HEK293T (cell line): ENCODE measurements at places on chromosomes 16 and 17.

GRCh38 chr17:1030684-1031532 lies 34.0 kb downstream of the TIMM22 start:
- DNase-seq = no peak

- no peak for DNase-seq
Observed at GRCh38 chr17:11506635-11507034, 91.6 kb upstream of the DNAH9 start.

DNA sequence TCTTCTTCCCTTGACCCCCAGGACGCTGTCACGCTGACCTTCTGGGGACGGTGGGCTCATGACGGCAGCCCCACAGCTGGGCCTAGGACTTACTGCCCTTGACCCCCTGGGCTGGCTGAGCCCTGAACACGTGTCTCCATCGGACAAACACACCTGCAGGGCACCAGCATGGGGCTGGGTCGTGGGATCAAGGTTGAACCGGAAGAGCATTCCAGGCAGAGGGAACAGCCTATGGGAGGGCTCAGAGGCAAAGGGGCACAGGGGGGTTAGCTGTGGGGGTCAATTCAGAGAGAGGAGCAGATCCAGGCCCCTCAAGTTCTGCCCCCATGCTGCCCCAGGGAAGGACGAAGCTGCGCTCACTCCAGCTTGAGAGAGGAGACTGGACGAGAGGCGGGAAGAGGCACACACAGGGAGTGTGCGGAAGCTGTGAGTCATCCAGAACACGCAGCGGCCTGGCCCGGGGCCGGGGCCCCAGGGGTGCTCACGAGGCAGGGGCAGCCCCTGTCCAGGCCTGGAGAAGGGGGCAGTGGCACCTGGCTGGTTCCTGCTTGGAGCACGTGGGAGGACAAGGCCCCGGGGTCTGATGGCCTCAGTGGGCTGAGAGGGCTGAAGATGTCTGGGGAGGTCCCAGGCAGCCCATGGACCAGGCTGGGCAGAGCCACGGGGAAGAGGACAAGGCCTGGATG lies 9.9 kb downstream of the SSTR5 start:
- no peak for DNase-seq

DNA sequence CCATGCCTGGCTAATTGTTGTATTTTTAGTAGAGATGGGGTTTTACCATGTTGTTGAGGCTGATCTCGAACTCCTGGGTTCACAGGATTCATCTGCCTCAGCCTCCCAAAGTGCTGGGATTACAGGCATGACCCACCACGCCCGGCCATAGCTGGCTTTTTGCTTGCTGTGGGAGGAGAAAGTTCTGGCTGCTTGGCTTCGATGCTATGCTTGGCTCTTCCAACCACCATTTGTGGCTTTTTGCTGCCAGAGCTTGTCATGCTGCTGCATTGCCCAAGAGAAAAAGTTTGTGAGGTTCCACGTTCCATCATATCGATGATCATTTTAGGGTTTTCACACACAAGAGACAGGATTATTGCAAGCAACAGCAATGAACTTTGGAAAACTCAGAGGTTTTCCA lies 16.2 kb downstream of the BMERB1 start:
- DNase-seq = no peak

DNA sequence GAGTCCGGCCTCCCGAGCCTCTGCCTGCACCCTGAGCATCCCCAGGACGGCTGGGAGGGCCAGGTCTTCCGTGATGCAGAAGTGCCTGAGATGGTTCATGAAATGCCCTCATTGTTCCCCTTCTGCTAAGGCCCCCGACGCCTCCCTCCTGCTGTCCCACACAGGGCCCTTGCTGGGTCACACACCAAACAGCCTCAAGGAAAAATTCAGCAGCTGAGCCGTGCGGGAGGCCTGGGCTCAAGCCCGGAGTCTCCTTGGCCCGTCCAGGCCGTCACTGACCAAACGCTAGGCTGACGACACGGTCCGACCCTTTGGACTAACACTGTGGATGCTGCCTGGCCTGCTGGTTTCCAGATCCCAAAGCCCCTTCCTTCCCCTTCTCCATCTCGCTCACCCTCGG lies 90.2 kb downstream of the RTN4RL1 start:
- DNase-seq = no peak

GRCh38 chr17:82204831-82205719 lies 7.6 kb downstream of the CCDC57 start:
- DNase-seq = no peak

DNA sequence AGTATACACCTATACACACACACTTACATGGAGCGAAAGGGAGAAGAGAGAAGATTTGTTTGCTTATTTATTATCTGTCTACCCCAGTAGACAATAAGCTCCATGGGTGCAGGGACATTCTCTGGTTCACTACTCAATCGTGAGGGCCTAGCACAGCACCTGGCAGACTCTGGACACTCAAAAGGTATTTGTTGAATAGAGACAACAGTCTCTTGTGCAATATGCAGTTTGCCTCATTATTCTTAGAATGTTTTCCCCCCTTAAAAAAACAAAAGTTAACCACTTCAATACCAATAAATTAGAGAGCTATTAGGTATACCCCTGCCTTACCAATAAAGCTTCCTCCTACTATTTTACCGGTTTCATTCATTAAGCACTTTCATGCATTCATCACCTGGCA lies 2.0 kb downstream of the AKAP10 start:
- no peak for DNase-seq

GRCh38 chr17:65742403-65743307 lies 181.2 kb upstream of the AXIN2 start:
- DNase-seq = no peak

GRCh38 chr17:56393156-56393555 lies 200.3 kb upstream of the NOG start:
- no peak for DNase-seq
